AG20443 (cell line): ENCODE measurements at places on chromosomes 16 and 17.

GRCh38 chr16:4694642-4695451 lies 1.5 kb downstream of the NUDT16L1 start:
- peak; percentile 51 for DNase-seq

- no peak for DNase-seq
Measured at GRCh38 chr17:78804777-78805176, 22.7 kb upstream of the CYTH1 start.

DNA sequence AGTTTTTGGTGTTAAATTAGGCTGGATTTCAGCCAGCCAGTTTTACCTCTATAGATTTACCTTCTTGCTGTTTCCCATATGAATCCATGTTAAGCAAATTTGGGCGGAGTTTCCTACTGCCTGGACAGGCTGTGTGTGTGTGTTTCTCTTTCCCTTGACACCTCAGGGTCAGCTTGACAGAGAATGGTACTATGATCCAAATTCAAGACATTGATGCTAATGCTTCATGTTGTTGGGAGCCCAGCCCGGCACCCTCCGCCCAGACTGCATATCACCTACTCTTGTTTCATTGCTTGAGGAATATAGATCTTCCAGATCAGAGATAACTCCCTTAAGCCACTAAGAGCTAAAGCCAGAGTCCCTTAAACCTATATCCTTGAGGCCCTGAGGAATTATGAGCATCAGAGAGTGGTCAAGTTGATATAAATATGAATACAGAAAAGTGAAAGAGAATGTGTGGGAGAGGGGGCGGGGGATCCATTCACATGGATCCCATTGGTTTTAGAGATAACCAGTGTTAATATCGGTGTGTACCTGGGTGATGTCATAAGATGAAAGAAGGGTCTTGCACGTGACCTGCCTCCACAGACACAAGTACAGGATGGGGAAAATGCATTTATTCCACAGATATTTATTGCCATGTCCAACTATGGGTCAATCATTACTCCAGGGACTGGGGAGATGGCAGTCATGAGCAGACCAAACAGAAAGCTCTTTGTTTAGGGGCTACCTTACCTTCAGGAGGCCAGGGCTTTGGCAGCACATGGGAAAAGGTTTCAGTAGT lies 69.7 kb downstream of the WIPI1 start:
- DNase-seq: no peak

GRCh38 chr17:49521471-49522356 lies 26.6 kb downstream of the NGFR start:
- no peak for DNase-seq

DNA sequence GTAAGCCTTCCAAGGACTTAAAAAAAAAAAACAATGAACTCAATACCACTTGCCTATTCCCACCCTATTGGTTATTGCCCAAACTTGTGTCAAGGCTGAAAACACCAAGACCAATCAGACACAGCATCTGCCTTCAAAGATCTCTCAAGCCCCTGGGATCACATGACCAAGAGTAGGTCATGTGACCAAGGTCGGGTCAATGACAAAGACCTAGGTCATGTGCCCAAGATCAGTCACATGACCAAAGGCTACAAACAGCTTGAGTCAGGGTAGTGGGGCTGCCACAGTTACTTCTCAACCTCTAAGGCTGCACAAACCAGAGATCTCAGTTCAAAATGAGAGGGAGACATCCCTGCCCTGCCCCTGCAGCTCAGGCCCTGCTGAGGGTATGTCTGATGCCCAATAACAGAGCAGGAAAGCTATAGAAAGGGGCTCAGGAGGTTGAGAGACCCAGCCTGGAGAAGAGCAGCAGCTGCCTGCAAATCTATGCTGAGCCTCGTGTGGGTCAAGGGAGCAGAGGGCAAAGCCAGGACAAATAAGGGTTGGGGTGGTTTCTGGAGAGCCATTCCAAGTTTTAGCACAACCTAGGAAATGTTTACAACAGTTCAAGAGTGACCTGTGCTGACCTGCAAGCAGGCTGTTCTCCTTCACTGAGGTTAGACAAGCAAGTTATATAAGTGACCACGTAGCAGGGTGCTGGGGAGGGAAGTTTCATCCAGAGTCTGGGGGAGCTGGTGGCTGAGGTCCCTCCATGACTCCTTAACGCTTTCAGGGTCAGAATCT lies 48.8 kb downstream of the PIMREG start:
- no peak for DNase-seq

DNA sequence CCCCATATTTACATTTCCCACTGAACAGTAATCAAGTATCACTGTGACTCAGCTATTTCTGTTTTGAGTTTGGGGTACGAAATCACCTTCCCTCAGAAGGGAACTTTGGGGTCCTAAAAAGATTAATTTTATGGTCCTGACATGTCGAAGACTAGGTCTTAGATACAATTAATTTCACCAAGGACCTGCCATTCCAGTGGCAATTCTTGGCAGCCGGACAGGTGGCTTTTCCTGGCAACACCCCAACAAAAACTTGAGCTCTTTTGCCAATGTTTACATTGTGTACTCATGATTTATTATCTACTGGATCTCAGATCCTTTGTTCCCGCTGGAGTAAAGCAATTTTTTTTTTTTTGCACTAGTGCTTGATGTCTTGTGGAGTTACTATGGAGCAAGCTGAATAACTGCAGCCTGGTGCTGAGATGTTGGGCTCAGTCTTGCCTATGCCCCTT lies 14.4 kb downstream of the SLFN5 start:
- no peak for DNase-seq

DNA sequence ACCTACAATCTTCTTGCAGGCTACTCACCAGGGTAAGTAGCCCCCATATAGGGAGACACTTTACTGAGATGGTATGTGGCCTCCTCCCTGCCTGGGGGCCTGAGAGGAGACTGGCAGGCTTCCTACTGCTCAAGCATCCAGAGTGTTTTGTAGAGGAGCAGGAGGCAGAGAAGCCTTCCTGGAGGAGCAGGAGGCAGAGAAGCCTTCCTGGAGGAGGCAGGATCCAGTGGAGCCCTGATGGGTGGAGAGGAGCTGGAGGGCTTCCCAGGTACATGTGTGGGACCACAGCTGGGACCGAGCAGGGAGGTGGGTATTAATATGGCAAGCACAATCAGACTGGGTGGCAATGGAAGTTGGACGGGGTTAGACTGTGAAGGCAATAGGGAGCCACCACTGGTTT lies 2.1 kb upstream of the ADGRG5 start:
- no peak for DNase-seq
